GM13976 (cell line): ENCODE measurements at places on chromosomes 12 and 14.

DNA sequence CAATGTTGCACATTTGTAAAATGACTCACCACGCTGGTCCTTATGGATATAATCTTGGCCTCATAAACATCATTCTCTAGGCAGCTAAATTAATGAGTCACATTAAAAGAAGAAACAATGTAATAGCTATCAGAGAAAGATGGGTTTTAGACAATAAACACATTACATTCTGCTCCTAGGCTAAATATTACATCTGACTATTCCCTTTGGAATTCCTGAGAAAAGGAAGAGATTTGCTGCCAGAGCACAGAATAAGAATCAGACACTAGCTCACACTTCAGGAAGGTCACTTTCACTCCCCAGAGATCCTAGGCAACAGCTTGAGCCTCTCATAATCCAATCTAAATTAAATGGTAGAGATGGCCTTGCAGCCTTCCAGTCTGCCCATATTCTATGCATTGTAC lies 218.2 kb downstream of the PTPRO start:
- DNase-seq = no peak

DNA sequence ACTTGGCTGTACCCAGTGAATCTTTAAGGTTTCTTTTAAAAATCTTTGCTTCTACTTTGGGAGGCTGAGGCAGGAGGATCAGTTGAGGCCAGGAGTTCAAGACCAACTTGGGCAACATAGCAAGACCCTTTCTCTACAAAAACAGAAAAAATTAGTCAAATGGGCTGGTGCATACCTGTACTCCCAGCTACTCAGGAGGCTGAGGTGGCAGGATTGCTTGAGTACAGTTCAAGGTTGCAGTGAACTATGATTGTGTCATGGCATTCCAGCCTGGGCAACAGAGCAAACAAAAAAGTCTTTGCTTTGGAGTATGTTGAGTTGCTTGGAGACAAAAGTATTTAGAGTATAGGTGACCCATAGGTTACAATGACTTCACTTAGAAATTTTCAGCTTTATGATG lies 6.2 kb upstream of the DDX55 start:
- no peak for DNase-seq

GRCh38 chr14:91399868-91400640 lies 17.6 kb downstream of the CCDC88C start:
- DNase-seq = peak; percentile 70

DNA sequence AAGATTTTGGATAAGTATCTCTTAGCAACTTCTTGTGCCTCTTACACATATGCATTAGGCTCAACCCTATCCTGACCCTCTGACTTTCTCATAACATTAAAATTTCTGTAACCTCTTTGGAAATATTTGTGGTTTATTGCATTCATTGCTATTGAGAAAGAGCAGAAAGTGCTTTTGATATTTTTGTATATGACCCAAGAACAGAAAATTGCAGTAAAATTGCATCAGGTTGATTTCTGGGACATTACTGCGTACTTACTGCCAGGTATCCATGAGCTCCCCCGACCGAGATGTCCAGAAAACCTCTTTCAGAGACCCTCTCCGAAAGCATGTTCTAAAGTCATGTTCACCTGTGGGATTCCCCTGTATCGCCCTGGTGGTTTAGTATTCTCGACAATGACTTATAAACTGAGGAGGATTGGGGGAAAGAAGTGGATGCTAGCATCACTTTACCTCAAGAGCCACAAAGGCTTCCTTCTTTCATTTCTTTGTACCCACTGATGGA lies 14.5 kb upstream of the IL22 start:
- DNase-seq = no peak

DNA sequence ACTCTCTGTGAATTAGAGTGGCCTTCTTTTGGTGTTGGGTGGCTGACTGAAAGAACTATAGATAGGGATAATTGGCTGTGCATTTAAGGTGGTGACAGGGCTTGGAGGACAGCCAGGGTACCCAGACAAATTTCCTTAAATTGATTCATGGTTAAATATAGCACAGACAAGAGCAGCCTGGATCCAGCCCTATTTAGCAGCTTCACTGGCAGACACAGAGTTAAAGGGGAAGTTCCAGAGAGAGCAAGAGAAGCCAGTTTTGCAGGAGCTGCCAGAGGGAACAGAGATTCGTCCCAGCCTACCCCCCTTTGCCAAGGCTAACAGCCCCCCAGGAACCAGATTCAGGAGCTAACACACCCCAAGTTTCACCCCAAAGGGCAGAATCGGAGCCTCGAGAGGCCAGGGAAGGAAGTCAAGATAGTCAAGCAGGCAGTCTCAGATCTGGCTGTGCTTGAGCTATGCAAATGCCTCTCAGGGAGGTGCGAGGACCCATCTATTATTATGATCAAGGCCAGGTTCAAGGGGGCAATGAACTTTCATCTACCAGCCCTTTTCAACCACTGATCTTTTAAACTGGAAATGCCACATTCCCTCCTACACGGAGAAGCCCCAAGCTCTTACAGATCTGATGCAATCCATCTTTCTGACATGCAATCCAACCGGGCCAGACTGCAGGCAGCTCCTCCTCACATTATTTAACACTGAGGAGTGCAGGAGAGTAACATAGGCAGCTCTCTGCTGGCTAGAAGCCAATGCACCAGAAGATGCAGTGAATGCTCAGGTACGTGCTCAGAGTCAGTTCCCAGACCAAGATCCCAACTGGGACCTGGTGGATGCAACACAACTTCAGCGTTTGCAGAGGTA lies 58.2 kb downstream of the DHRS2 start:
- no peak for DNase-seq

DNA sequence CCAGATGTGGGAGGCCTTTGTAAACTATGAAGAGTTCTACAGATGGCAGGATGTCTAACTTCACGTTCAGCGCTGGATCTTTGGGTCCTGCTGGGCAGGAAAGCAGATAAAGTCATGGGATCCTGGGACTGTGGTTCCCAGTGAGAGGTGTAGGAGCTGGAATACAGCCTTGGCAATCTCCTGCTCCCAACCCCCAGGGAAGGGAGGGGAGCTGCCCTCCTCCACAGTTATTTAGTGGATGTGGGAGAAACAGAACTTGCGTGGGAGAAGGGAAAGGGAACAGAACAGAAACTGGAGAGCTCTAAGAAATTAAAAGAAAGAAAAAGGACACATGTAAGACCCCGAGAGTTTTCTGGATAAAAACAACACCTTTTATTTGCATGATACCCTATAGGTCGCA lies 37.0 kb downstream of the NUAK1 start:
- no peak for DNase-seq

DNA sequence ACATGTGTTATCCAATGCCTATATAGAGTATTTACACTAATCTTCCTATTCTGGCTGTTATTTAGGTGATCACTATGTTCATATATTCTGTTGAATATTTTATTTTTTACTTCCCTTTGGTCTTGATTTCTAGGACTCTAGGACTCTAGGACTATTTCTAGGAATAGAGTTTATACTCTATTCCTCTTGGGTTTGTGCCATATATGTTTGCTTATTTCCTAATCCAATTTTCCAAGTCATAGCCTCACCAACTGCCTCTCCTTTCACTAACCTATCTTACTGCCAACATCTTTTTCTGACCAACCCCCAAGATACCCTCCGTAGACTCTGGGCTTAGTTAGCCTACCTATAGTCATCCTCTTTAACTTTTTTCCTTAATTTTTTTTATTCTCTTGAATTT lies 28.5 kb downstream of the ARF6 start:
- DNase-seq = no peak

DNA sequence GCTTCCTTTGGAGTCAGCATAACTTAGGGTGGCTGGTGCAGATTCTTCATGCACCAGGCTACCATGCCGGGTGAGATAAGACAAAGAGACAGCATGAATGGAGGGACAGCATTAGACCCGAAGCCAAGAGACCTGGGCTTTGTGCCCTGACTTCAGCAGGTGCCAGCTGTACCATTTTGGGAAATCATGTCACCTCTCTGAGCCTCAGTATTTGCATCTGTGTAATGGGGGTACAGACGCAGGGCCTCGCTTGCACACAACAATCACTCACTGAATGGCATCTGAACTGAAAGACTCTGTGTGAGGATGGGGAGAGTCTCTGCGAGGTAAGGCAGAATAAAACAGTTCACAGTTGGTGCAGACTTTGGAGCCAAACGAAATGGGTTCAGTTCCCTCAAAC lies 1053.7 kb downstream of the VRK1 start:
- DNase-seq = no peak

GRCh38 chr12:27840229-27840999 lies 60.4 kb upstream of the MANSC4 start:
- DNase-seq = no peak

DNA sequence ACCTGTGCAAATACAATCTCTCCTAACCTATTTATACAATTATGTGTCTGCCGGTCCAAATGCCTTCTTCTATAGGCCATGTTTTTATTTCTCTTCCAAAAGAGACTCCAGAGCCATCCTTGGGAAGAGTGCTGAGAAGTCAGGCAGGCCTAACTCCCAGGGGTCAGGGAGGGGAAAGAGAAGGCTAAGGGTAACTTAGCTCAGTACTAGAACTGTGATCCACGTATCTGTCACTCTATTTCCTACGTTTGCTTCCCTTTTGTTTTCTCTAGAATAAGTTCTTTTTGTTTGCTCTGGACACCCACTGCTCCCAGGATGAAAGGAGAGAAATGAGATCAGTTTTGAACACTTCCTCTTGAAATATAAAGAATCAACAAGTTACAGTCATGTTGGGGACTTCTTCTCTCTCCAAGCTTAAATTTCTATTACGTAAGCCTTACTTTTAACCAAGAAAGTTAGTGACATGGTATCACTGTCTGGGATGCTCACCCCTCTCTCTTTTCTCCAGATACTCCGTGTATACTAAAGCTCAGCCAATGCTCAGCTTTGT lies 79.2 kb downstream of the DAD1 start:
- no peak for DNase-seq

DNA sequence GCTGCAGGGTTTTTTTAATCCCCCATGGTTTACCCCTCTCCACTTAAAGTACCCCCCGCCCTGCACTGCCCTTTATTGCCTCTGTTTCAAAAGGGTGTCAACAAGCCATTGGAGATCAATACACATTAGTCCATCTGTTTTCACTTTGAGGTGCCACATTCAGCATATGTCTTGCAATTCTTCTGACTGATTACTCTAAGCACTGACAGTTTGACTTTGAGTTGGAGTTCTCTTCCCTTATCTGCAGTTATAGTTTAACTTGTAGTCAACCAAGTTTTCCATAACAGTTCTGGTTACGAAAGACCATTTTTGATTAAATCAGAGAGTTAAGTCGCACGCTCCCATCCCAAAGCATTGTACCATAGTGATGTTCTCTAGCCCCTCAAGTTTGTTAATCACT lies 260.8 kb upstream of the TBX3 start:
- no peak for DNase-seq

- DNase-seq = no peak
Observed at GRCh38 chr12:92162079-92162478, 16.4 kb upstream of the BTG1 start.

DNA sequence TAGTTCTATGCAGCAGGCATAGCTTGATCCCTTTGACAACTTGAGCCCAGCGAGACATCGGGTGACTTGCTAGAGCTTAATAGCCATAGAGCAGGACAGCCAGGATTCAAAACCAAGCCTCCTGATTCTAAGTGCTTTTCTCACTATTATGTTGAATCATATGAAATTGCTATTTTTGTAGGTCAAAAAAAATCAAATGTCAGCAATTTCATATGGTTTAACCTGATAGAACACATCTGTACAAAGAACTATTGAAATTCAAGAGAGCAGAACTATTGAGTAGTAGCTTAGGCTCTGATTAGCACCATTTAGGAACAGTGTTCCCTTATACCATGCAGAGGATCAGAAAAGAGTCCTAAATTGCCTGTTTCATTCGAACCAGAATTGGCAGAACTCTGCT lies 132.0 kb downstream of the EMP1 start:
- no peak for DNase-seq

GRCh38 chr14:106393742-106394141 lies 867.4 kb downstream of the TMEM121 start:
- DNase-seq = no peak
